Activated naive CD4-positive, alpha-beta T cell treated with anti-CD3 and anti-CD28 coated beads, Interleukin-2, amount 10 ng/mL, durations not matched to agents 7 days and 5 days (primary cell): ENCODE measurements at places on chromosomes 5 and 9.

- DNase-seq, result no peak
Measured at GRCh38 chr5:73256012-73256411, 83.0 kb downstream of the TMEM174 start.

- no peak for DNase-seq
Measured at GRCh38 chr5:138245717-138246116, 28.7 kb downstream of the GFRA3 start.

DNA sequence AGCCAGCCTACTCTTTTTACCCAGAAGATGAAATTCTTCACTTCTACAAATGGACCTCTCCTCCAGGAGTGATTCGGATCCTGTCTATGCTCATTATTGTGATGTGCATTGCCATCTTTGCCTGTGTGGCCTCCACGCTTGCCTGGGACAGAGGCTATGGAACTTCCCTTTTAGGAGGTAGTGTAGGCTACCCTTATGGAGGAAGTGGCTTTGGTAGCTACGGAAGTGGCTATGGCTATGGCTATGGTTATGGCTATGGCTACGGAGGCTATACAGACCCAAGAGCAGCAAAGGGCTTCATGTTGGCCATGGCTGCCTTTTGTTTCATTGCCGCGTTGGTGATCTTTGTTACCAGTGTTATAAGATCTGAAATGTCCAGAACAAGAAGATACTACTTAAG, 16.6 kb downstream of the OCLN start:
- DNase-seq, result no peak

DNA sequence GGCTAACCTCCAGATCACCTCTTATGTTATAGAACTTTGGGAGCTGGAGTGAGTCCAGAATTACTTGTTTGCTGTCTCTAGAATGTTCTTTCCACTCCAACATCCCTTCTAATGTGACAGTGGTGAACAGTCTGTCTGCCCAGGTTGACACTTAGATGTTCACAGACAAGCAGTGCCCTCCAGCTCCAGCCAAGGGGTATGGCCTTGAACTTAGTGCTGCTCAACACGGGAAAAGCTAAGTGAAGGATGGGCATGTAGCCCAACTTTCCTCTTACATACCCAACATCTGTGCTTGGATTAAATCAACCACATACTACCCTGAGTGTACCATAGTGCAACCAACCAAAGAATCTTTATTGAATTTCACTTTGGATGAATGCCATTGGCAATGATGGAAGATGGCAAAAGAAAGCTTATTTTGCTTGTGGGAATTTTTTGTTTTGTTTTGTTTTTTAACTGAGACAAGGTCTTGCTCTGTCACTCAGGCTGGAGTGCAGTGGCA, 201.2 kb downstream of the NXNL2 start:
- no peak for DNase-seq

DNA sequence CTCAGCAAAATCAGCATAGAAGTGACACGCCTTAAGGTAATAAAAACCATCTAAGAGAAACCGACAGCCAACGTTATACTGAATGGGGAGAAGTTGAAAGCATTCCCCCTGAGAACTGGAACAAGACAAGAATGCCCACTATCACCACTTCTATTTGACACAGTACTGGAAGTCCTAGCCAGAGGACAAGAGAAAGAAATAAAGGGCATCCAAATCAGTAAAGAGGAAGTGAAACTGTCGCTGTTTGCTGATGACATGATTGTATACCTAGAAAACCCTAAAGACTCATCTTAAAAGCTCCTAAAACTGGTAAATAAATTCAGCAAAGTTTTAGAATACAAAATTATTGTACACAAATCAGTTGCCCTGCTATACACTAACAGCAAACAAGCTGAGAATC, 393.3 kb downstream of the KIF4B start:
- no peak for DNase-seq

- no peak for DNase-seq
Measured at GRCh38 chr5:114434396-114435219, 72.7 kb downstream of the KCNN2 start.

- DNase-seq, result peak; percentile 54
Measured at GRCh38 chr5:157481265-157481664, 21.3 kb downstream of the NIPAL4 start.

GRCh38 chr5:60563696-60564324, 136.2 kb downstream of the DEPDC1B start:
- no peak for DNase-seq

DNA sequence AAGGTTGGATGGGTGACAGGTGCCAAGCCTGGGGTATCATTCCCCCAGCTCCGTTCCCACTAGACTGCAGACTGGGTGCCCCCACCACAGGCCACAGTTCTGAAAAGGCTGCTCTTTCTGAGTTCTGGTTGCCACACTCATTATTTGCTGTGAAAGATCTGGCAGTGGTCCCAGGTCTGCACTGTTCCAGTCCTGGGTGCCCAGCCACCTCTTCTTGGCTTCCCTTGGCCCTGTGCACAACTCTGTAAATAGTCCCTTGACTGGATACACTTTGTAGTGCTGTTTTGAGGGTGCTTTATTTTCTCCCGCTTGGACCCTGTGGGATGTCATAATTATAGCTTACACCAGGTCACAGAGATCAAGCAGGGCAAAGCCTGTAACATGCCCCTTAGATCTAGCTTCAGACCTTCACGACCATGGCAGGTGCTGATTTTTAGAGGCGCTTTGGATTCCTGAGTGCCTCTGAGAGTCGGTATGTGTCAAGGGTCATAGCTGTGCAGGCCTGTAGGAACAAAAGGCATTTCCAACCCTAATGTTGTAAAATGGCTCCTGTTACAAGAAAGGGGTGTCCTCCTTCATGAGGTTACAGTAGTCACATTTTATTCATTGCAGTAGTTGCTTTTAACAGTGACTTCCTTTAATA, 344.9 kb downstream of the ICE1 start:
- no peak for DNase-seq

- no peak for DNase-seq
Measured at GRCh38 chr9:84189904-84190303, 150.7 kb downstream of the SLC28A3 start.
